ELR (cell line): ENCODE measurements at places on chromosomes 3 and 15.

GRCh38 chr3:74630602-74631001, 16.1 kb upstream of the CNTN3 start:
- DNase-seq: no peak

GRCh38 chr15:63501256-63502089, 2.9 kb upstream of the USP3 start:
- DNase-seq: peak; percentile 91

DNA sequence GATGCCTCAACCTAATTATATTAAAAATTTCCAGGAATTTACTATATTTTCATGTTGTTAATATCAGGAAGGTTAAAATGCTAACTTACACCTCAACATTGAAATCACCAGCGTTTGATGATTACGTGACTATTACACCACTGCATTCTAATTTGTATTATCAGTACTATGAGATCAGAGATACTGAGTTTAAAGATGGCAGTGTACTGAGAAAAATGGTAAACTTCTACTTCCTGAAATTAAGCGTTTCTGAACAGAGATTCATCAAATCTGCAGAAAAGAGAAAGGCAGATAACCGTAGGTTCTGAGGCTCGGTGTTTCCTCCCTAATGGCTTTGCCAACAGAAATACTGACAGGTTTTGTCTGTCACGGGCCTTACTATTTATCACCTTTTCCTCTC, 69.9 kb downstream of the CRTC3 start:
- no peak for DNase-seq

DNA sequence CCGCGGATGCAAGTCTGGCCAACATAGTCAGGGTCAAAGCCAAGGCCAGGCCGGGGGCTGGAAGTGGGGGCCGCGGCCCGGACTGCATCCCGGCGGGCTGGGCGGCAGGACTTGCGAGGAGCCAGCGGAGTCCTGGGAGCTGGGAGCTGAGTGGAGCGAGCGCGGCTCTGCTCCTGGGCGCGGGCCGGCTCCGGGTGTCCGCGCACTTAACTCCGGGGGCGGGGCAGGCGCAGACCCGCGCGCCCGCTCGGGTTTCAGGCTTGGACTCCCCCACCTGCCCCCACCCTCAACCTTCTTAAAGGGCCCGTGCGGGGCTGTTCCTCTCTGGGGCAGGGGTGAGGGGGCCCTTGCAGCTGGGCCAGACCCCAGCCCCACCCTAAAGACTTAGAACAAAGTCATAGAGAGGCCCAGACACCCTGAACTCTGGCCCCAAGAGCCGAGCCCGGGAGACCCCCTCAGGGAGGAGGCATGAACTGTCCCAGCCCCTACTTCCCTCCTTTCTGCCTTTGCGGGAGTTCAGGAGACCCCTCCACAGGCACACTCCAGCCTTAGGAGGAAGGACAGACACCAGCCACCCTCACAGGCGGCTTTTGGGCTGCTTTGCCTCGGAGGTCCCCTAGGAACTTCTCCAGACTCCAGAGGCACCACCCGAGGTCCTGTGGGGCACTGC, at the start of gene CSPG4:
Gene CSPG4 (minus strand): TSS at position 181 of the 670 bp plus-strand sequence. CDS start 93 bp downstream, at position 88.
- peak; percentile 79 for DNase-seq

DNA sequence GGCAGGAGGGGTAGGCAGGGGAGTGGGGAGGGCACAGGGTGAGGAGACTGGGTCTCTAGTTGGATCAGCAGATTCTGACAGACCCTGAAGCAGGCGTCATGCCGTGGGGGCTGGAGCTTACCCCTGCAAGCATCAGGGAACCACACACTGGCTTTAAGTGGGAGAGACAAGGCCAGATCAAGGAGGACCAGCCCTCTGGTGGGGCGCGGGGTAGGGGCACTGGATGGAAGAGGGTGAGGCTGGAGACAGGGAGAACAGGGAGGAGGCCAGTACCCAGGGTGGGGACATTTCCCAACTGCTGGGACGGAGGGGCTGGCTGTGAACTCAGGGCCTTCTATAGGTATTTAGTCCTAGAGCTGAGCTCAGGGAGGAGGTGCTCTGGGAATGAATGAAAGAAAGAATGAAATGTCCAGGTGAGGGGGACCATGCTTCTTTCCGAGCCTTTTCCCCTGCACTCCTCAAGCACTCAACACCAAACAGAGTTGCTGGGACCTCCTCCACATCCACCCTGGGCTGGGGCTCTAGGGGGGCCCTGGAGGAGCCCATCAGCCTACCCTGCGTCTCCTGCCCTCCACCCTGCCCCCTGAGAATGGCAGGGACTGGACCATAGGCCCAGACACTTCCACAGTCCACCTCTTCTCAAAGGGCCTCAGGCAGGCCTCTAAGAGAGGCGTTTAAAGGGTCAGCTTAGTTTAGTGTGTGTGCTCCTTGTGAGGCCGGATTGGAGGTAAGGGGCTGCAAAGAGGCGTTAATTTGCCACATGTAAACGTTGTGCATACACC, 49.0 kb upstream of the FGD5 start:
- no peak for DNase-seq
